Uterus (tissue), 4 donors: ENCODE measurements at places on chromosomes 12 and 14. TPM values are rescaled to one million over a fixed set of nuclear protein-coding genes. Genes with fewer than 3 reads are reported as not detected.

CD4 gene
- total RNA-seq: 24.3 TPM

DDN gene
- 0.18 TPM for total RNA-seq

FOXN4 gene
- total RNA-seq: not detected

PLEKHG7 gene
- not detected for total RNA-seq

RNU6-7 gene
- total RNA-seq: not detected

ADAM21 gene
- total RNA-seq: not detected

HOXC10 gene
- total RNA-seq: 1.3 TPM

KRT75 gene
- total RNA-seq: not detected

LDHB gene
- 204 TPM for total RNA-seq

HOXC9 gene
- 1.7 TPM for total RNA-seq

LRTM2 gene
- total RNA-seq: not detected

ACADS gene
- total RNA-seq: 1.2 TPM

IGF1 gene
- 161 TPM for total RNA-seq

LMO3 gene
- total RNA-seq: 43.2 TPM

NOVA1 gene
- 24.1 TPM for total RNA-seq

PELI2 gene
- total RNA-seq: 16.5 TPM

HCAR3 gene
- not detected for total RNA-seq

GPD1 gene
- total RNA-seq: not detected

EVL gene
- total RNA-seq: 133 TPM
